GM13977 (cell line): ENCODE measurements at places on chromosomes 16 and 17.

DNA sequence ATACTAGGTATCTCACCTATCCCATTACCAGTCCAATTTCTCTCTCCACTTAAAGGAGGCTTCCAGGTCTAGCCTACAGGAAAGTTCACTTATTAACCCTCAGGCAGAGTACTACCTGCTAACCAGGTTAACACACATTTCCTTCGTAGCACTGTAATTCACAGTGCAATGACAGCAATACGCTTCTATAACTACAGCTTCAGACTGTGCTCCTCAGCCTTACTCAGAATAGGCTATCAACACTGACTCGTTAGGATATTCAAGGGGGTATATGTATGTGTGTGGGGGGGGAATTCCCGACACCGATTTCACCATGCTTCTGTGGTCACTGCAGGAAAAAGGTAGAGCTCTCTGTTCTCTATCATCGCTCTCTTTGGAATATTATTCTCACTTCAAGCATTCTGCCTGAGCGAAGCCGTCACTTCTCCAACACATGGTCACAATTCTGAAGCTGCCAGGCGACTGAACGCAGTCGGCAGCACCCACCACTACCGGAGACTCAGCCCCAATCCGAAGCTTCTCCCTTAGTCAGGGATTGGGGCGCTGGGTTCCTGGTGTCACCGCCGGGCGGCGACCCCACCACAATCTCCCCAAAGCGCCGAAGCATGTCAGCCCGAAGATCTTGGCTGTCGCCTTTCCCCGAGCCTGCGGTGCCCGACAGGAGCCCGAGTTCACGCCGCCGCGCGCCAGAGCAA, 618 bp downstream of the GGA3 start:
- DNase-seq = no peak

- no peak for DNase-seq
Observed at GRCh38 chr17:67021743-67022450, 22.5 kb upstream of the CACNG1 start.

GRCh38 chr17:74745548-74746177, 2.8 kb upstream of the NHERF1 start:
- DNase-seq = peak; percentile 7

DNA sequence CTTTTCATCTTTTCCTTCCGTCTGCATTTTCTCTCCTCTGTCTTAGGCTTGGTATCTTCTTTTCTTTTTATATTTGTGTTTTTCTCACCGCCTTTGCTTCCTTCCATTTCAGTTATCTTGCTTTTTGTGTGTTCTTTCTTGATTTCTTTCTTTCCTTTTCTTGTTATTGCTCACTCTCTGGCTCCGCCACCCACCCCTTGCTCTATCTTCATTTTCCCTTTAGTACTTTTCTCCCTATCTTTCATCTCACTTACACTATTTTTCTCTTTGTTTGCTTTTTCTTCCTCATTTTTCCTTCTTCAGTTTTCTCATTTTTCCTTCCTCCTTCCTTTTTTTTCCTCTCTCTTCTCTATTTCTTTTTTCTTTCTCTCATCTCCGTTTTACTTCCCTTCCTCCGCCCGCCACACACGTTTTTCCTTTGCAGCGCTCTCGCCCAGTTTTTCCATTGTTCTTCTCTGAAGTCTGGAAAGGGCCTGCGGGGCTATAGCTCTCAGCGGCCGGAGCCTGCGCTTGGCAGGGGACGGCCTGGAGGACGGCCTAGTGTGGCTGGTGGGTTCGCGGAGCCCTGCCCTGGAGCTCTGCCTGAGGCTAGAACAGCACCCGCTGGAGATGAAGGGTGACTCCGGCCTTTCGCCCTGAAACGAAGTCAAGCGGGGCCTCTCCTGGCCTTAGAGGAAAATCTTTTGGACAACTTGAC, 5.2 kb upstream of the HOXB13 start:
- DNase-seq = no peak

- no peak for DNase-seq
Observed at GRCh38 chr16:19804538-19805323, 79.9 kb downstream of the GPRC5B start.

- peak; percentile 63 for DNase-seq
Observed at GRCh38 chr16:87806641-87807546, 41.1 kb upstream of the KLHDC4 start.

DNA sequence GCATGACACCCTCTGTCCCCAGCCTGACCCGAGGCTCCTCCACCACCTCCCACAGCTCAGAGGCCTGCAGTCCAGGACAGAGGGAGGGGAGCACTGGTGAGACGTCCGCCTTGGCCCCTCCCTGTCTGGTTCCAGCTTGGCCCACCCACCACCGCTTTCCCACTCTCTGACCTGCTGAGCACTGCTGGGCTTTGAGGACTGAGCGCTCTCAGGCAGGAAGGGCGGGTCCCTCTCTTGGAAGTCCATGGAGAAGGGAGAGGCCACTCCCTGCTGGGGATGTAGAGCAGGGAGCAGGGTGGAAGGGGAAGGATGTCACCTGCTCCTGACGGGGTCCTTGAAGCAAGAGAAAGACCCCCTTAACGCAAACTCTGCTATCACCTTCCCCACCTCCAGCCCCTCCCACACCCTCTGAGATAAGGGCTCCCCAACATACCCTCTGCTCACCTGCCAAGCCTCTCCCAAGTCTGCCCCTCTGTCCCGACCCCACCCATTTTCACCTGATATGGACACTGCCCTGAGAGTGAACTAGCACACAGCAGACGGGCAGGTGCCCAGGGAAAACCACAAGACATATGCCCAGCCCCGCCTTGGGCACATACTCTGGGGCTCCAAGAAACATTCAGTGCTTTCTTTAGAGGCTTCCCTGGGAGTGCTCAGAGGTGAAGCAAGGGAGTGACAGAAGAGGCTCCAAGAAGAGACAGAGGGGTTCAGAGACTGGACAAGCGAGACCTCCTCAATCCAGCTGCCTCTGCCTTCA, 1.4 kb downstream of the OSBPL7 start:
- DNase-seq = no peak

DNA sequence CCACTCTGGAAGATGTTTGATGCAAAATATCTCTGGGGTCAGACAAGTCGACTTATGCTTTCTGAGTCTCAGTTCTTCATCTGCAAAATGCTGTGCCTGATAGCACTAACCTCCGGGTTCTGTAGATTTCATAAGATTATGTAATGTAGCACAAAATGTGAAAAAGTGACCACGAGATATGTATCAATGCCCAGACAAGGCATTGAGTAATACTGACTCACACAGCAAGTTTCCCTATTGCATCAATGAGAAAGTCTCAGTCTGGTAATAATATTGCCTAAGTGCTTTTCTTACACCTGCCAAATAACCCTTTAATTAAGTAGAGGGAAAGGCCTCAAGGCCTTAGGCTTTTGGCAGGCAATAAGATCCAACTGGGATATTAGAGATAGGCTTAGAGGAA, 41.4 kb upstream of the MMP2 start:
- peak; percentile 40 for DNase-seq

DNA sequence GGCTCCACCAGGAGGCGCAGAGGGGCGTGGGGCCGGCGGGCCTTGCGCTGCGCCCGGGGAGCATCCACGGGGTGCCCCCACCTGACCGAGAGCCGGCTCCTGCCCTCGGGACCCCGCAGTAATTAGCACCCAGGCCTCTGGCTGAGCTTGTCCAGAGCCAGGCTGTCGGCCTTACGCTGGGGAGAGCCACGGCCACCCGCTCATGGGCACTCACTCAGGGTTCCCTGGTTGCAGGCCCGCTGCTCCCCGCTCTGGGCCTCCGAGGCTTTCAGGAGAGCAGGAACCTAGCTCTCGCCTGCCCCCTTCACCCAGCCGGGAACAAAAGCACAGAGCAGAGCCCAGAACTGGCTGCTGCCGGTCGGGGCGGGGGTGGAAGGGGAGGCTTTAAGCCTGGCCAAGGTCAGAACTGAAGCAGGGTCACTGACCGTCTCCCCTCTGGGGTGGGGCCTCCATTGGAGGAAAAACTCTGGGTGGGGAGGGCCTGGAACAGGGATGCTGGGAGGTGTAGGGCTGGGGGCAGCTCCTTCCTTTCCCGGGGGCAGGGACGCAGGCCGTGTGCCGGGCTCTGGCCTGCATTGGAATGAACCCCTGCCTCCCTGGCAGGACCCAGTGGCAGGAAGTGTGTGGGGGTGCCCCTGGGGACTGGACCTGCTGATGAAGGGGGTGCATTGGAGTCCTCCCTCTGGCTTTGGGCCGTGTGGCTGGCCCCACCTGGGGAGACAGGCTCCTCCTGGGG, 12.3 kb downstream of the GLIS2 start:
- peak; percentile 85 for DNase-seq

DNA sequence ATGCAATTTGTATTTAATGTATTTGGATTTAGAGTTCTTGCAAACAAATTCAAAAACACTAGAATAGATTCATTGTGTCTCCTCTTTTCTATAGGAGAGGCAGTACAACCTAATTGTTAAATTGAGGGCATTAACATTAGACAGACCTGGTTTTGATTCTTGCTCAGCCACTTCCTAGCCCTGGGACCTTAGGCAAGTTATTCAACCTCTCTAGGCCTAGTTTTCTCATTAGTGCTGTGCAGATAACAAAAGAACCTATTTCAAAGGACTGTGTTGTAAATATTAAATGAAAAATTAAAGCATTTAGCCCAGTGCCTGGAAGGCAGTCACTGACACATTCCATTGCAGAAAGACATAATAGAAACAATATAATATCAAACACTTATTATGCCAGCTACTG, 22.0 kb upstream of the TAOK1 start:
- DNase-seq = no peak

DNA sequence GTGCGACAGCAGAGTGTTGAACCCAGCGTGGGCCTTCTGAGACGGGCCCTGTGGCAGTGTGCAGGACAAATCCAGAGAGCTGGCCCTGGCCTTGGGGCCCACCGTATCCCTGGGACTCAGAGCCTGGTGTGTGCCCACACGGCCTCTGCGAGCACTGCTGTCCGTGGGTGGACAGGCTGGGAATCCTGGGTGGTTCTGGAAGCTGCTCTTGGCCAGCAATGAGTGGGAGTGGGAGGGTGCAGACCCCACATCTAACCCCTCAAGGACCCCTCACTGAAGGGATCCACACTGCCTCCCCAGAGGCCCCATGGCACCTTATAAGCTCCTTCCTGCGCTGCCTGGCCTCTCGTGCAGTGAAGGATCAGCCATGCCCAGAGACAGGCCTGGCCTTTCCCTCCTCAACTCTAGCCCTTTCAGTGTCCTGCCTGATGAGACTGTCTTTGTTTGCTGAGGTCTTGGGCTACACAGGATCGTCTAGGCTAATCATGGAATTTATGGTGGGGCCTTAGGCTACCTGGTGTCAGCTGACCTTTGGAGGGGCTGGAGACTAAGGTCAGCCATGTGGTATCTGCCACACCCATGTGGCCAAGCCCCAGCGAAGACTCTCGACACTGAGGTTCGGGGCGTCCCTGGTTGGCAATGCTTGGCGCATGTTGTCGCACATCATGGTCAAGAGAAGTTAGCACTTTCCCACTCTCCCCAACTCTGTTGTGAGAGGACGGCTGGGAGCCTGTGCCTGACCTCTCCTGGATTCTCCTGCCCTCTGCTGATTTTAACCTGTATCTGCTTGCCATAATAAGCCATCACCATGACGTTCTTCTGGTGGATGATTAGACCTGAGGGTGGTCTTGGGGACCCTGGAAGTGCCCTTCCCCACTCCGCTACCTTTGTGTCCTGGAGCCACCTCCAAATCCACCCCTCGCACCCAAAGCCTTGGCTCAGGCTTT, 16.4 kb upstream of the GINS2 start:
- DNase-seq = no peak

- DNase-seq = no peak
Observed at GRCh38 chr17:61729690-61730268, 133.5 kb downstream of the BRIP1 start.

DNA sequence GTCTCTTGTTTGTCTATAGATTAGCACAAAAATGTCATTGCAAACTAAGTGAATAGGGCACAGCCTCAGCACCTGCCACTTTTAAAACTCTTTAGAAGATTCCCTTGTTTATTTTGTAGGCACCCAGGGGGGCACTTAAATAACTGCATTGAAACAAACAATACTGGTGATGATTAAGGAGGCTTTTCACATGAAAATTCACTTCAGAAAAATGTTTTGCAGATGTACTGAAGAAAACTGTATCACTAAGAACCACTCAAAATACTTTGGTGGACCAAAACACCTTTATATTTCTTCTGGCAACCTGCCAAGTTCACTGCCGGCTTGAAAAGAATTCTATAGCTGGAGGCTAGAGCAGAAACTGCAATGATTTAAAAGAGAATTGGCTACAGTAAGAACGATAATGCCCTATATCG, 281.5 kb downstream of the TOX3 start:
- no peak for DNase-seq

DNA sequence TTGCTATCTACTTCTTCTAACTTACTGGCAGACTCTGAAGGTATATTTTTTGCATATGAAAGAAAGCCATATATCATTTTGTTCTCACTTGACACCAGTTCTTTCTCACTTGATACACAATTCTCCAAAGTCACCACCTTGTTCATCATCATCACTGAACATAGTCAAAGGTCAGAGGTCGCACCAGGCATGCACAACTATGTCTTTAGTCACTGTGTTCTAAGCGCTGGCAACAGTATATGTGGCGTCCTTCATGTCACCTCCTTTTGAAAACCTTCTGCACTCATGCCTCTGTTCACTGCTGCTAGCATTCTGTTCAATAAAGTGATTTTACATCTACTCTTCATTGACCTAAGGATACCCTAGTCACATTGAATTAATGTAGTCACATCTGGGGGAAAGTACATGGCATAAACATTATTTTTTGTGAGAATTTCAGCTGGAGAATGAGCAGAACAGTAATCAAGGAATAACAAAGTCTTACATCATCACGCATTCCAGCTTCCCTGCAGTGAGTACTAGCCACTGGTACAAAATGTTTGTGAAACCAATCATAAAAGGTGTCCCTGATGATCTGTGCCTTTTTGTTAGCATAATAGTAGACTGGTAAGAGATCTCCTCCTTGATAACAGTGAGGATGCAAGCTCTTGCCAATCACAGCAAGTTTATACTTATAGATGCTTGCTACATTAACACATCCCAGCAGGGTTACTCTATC, 20.5 kb upstream of the TBX4 start:
- no peak for DNase-seq

DNA sequence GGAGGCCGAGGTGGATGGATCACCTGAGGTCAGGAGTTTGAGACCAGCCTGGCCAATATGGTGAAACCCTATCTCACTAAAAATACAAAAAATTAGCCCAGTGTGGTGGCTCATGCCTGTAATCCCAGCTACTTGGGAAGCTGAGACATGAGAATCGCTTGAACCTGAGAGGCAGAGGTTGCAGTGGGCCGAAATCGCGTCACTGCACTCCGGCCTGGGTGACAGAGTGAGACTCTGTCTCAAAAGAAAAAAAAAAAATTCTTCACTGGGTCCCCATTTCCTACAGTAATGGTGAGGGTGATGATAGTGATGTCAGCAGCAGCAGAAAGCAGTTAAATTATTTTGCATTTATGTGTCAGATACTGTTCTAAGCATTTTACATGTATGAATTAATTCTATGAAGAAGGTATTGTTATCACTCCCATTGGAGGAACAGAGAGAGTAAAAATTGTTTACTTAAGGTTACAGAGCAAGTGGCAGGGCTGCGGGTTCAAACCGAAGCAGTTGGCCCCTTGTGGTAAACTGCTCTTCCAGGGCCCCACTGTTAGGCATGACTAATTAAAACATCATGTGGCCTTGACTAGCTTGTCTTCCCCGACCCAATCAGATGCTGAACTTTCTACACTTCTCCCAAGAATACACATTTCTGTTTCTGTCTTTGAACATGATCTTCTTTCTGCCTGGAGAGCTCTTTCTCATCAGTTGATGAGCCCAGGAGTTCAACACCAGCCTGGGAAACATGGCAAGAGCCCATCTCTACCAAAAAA, 45.8 kb downstream of the STAT3 start:
- no peak for DNase-seq

GRCh38 chr17:59527325-59527917, 38.0 kb upstream of the DHX40 start:
- no peak for DNase-seq
